ENCODE measurements at places on chromosomes 6 and 20. TPM values are rescaled to one million over a fixed set of nuclear protein-coding genes. Genes with fewer than 3 reads are reported as not detected.

- no peaks in the 10 kb centered on the region for H3K27me3 ChIP-seq
- H3K4me3 ChIP-seq: no peak within 1 kb of the TSS
- no peaks in the 10 kb centered on the region for H3K4me1 ChIP-seq
- H3K27ac ChIP-seq: no peak within 1 kb of the TSS
These were observed at the start of gene HTR1E for GRCh38 chr6:86937219-86938079. Gene HTR1E (plus strand): TSS chr6:86937528. CDS start chr6:87015335, 77,807 bp downstream.

- peak overlapping the region; percentile 11 for H3K4me3 ChIP-seq
- H3K27ac ChIP-seq: no peak overlapping the region
- H3K4me1 ChIP-seq: no peaks in the 10 kb centered on the region
These were observed 666 bp downstream of the TPD52L1 start for GRCh38 chr6:125154118-125154760.

- DNase-seq: no peak
- H3K27me3 ChIP-seq: no peaks in the 10 kb centered on the region
- no peaks in the 10 kb centered on the region for H3K4me1 ChIP-seq
- no peaks in the 10 kb centered on the region for H3K36me3 ChIP-seq
- H3K4me3 ChIP-seq: no peak overlapping the region
These were observed 1014.9 kb upstream of the GJE1 start for GRCh38 chr6:141117874-141118273.

CST2 gene
- not detected for total RNA-seq

GRCh38 chr6:29447670-29448069, 8.6 kb downstream of the OR10C1 start:
- no peaks in the 10 kb centered on the region for H3K4me1 ChIP-seq
- H3K27ac ChIP-seq: no peak overlapping the region
- no peaks in the 10 kb centered on the region for H3K27me3 ChIP-seq
- no peak for DNase-seq
- H3K4me3 ChIP-seq: no peak overlapping the region
- H3K36me3 ChIP-seq: no peaks in the 10 kb centered on the region

GSTA2 gene
- total RNA-seq: not detected

- no peak within 1 kb of the TSS for H3K27ac ChIP-seq
- H3K4me1 ChIP-seq: no peaks in the 10 kb centered on the region
- peak within 1 kb of the TSS; percentile 92 for H3K4me3 ChIP-seq
- H3K36me3 ChIP-seq: no peaks in the 10 kb centered on the region
- no peaks in the 10 kb centered on the region for H3K27me3 ChIP-seq
These were observed at the start of gene TXNDC5 for GRCh38 chr6:7910654-7911344. Gene TXNDC5 (minus strand): TSS chr6:7910788. CDS start chr6:7910776, 12 bp downstream.

PHACTR1 gene
- total RNA-seq: 33.9 TPM

DNA sequence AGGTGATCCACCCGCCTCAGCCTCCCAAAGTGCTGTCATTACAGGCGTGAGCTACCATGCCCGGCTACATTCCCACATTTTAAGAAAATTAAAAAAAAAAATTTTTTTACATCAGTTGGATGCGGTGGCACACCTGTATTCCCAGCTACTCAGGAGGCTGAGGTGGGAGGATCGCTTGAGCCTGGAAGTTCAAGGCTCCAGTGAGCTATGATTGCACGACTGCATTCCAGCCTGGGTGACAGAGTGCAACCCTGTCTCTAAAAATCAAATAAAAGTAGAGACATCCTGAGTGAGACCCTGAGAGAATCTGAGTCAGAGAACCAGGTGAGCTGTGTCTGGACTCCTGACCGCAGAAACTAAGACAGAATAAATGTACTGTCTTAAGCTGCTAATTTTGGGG, 38.8 kb downstream of the PIM1 start:
- H3K27me3 ChIP-seq: no peaks in the 10 kb centered on the region
- H3K4me1 ChIP-seq: no peaks in the 10 kb centered on the region
- no peak for DNase-seq
- H3K27ac ChIP-seq: no peak overlapping the region
- H3K36me3 ChIP-seq: no peaks in the 10 kb centered on the region

MUC21 gene
- total RNA-seq: not detected

DYNLRB1 gene
- total RNA-seq: 120 TPM

VGLL2 gene
- not detected for total RNA-seq

GRCh38 chr6:169805242-169805838, 53.9 kb downstream of the ERMARD start:
- no peak for DNase-seq
- H3K27ac ChIP-seq: no peak overlapping the region
- no peaks in the 10 kb centered on the region for H3K36me3 ChIP-seq
- H3K27me3 ChIP-seq: no peaks in the 10 kb centered on the region
- no peak overlapping the region for H3K4me3 ChIP-seq
- no peaks in the 10 kb centered on the region for H3K4me1 ChIP-seq

DNA sequence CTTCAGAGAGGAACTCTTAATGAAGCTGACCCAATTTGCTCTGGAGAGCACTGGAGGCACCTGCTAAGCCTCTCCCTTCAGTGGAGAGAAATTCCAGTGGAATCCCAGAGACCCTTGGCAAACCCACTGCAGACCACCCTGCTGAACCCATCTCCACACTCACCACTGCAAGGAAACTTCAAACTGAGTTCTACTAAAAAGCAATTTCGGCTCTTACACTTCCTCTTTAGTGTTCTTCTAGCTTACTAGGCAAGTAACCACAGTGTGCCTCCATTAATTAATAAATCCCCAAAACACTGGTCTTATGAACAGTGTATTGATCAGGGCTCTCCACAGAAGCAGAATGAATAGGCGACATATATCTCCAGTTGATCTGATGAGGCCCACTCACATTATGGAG, 43.0 kb upstream of the HLA-E start:
- no peaks in the 10 kb centered on the region for H3K36me3 ChIP-seq
- DNase-seq: no peak
- H3K4me1 ChIP-seq: no peaks in the 10 kb centered on the region
- no peak overlapping the region for H3K4me3 ChIP-seq
- H3K27ac ChIP-seq: no peak overlapping the region

DEFB113 gene
- not detected for total RNA-seq

DNA sequence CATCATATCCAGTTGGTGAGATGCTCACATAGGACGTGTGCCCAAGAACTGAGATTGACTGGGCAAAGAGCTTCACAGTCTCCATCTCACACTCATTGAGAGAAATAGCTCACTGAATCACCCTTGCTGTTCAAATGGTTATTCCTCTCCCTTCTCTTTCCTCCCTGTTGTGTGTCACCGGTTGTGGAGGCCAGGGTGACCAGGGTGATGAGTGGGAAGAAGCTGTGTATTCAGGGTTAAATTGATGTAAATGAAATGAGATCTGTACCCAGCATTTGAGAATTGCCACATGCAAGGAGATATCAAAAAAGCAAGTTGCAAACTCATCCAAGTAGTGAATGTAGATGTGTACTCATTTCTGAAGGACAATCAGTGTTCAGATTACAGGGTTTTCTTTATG, 36.6 kb upstream of the VAPB start:
- no peak overlapping the region for H3K4me3 ChIP-seq
- DNase-seq: no peak
- H3K27me3 ChIP-seq: no peaks in the 10 kb centered on the region
- no peaks in the 10 kb centered on the region for H3K4me1 ChIP-seq

CD24 gene
- 0.94 TPM for total RNA-seq

DNA sequence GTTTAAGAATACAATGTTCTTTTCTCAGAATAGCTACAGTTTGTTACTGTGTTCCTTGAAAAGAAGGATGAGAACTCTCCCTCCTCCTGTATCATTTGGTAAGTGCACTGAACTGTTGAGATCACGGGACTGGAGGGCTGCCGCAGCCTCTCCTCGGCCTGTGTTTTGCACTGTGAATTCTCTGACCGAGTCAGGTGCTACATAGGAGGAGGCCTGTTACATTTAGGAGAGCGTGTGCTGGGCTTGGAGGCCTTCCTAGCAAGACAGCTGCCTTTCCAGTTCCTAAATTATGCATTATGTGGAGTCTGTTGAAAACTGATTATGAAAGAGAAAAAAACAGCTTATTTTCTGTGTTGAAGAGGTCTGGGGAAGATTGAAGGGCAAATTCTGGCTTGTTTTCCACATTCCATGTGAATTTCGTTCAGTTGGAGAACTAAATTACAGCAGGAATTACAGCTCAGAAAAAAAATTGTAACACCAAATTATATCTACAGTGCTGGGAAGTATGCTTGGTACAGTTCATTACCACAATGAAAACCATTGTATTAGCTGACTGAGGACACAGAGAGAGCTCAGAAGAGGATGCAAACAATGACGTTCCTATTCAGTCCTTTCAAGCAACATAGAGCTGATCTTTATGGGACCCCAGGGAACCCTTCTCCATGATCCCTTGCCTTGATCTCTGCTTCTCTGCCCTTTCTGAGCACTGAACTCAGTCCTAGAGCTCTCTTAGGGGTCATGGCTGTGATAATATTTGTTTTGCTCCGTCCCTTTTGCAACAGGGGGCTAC, 2.8 kb downstream of the TMC2 start:
- no peak overlapping the region for H3K27ac ChIP-seq
- DNase-seq: no peak
- H3K4me1 ChIP-seq: no peaks in the 10 kb centered on the region
- H3K27me3 ChIP-seq: no peaks in the 10 kb centered on the region

DNA sequence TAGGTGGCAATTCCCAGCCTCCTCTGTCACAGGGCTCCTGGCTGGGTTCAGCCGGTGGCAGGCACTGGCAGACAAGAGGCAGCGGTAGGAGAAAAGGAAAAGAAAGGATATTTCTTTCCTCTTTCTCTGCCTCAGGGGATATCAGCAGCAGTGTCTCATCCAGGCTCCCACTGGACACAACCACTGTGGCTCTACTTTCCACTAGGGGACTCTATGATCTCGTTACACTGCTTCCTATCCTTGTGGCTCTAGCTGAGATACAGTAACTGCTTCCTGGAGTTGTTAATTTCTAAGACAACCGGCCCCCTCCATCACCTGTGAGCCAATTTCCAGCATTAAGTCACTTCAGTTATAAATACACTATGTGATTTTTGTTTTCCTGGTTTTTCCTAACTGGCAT, 102.0 kb upstream of the LRFN2 start:
- H3K27me3 ChIP-seq: no peaks in the 10 kb centered on the region
- H3K4me3 ChIP-seq: no peak overlapping the region
- no peak overlapping the region for H3K27ac ChIP-seq
- no peaks in the 10 kb centered on the region for H3K4me1 ChIP-seq

GRCh38 chr6:42025066-42025844, 25.1 kb upstream of the TAF8 start:
- H3K27me3 ChIP-seq: no peaks in the 10 kb centered on the region
- DNase-seq: peak; percentile 52
- no peak overlapping the region for H3K4me3 ChIP-seq
- no peaks in the 10 kb centered on the region for H3K36me3 ChIP-seq
- no peak overlapping the region for H3K27ac ChIP-seq

DNA sequence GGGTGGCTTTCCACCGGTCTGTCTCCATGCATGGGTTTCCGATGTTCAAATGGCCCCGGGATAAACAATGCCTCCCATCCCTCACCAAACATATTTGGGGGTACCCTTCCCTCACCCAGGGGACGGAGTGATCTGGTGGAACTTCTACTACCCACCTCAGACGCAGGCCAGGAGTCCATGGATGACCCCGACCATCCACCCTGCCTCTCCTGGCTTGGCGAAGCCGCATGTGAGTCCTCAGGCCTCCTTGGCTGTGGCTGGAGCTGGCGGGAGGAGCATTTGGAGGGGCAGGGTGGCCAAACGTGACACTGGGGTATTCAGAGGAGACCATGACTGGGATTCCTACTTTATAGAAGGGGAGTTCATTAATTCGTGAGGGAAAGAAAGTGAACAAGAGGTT, 45.9 kb upstream of the FRMD1 start:
- H3K4me3 ChIP-seq: no peak overlapping the region
- DNase-seq: no peak
- H3K36me3 ChIP-seq: no peaks in the 10 kb centered on the region
- H3K27me3 ChIP-seq: no peaks in the 10 kb centered on the region
- H3K27ac ChIP-seq: no peak overlapping the region

LYRM2 gene
- total RNA-seq: 22.6 TPM

DNA sequence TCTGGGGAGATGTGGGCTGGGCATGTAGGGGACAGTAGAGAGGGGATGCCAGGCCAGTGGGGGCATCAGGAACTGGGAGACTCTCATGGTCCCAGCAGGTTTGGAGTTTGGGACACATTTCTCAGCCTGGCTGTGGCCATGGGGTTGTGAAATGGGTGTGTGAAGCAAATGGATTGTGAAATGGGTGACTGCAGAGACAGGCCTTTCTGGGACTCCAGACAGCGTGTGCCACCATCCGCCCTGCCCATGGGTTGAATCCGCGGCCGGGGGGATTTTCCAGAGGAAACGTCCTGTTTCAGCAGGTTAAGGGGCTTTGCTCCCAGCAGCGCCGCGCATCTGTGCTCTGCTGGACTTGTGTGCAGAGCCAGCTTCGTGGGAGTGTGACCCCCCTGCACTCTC, 3.7 kb upstream of the PMEPA1 start:
- no peak overlapping the region for H3K4me3 ChIP-seq
- peak; percentile 70 for DNase-seq
- no peaks in the 10 kb centered on the region for H3K27me3 ChIP-seq
- no peaks in the 10 kb centered on the region for H3K36me3 ChIP-seq
- peak overlapping the region; percentile 63 for H3K27ac ChIP-seq

GRCh38 chr6:170284866-170285469, 5.9 kb downstream of the DLL1 start:
- no peaks in the 10 kb centered on the region for H3K27me3 ChIP-seq
- H3K27ac ChIP-seq: no peak overlapping the region
- no peaks in the 10 kb centered on the region for H3K4me1 ChIP-seq
- no peak for DNase-seq
- no peak overlapping the region for H3K4me3 ChIP-seq

DNA sequence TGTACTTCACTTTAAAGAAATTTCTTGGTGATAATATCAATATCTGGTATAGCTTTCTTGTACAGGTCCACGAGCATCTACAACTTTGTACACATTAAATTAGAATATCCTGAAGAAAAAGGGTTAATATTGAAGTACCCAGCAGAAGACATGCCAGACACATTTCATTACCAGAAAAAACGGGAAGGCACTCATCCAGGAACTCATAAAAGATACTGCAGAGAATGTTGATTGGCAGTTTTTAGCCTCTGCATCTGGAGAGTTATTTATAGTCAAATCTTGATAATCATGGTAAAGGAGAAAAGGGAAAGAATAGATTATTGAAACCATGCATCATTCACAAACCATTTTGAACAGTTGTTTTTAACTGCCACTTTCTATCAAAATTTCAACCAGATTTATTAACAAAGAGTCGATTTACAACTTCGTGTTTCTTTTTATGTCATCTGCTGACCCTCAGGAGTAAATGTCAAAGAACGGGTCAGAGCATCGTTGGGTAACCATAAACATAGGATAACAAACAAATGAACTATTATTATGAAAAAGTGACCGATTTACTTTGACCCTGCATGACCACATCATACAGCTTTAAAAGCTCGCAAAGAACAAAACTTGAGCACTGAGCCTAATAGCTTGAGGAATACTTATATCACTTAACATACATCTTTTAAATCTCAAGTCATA, 229.2 kb upstream of the SGK1 start:
- DNase-seq: no peak
- no peak overlapping the region for H3K4me3 ChIP-seq
- H3K36me3 ChIP-seq: no peaks in the 10 kb centered on the region
- H3K27me3 ChIP-seq: no peaks in the 10 kb centered on the region

- H3K27ac ChIP-seq: peak overlapping the region; percentile 45
- peak; percentile 92 for DNase-seq
- no peaks in the 10 kb centered on the region for H3K36me3 ChIP-seq
- no peak overlapping the region for H3K4me3 ChIP-seq
- no peaks in the 10 kb centered on the region for H3K27me3 ChIP-seq
These were observed 130.6 kb downstream of the BCAS1 start for GRCh38 chr20:53939572-53940359.
